ENCODE measurements at places on chromosomes 3 and 15. TPM values are rescaled to one million over a fixed set of nuclear protein-coding genes. Genes with fewer than 3 reads are reported as not detected.

GPR87 gene
- 0.29 TPM for total RNA-seq

CTXN2 gene
- total RNA-seq, result not detected

HESX1 gene
- 1.2 TPM for total RNA-seq

SLITRK3 gene
- not detected for total RNA-seq

LDHAL6B gene
- total RNA-seq, result not detected

IL5RA gene
- not detected for total RNA-seq

MEGF11 gene
- not detected for total RNA-seq

MORC1 gene
- total RNA-seq, result not detected

CRYGS gene
- total RNA-seq, result 2.0 TPM

SAMMSON gene
- not detected for total RNA-seq

CD80 gene
- total RNA-seq, result 0.33 TPM

SETD2 gene
- total RNA-seq, result 36.7 TPM

COL6A5 gene
- total RNA-seq, result not detected

PCBP4 gene
- total RNA-seq, result 56.0 TPM

MAPK6 gene
- 56.7 TPM for total RNA-seq

PAQR9 gene
- total RNA-seq, result 0.17 TPM

GREM1 gene
- total RNA-seq, result 141 TPM

ZNF660 gene
- total RNA-seq, result 2.5 TPM

NR1I2 gene
- not detected for total RNA-seq

ISLR gene
- total RNA-seq, result 202 TPM

DCBLD2 gene
- total RNA-seq, result 120 TPM

CEMIP gene
- 613 TPM for total RNA-seq

ATP13A5 gene
- not detected for total RNA-seq
